ENCODE measurements at places on chromosomes 2 and 18.
A peak's percentile ranks its signal among the peaks of the same experiment; 100 is the strongest.

DNA sequence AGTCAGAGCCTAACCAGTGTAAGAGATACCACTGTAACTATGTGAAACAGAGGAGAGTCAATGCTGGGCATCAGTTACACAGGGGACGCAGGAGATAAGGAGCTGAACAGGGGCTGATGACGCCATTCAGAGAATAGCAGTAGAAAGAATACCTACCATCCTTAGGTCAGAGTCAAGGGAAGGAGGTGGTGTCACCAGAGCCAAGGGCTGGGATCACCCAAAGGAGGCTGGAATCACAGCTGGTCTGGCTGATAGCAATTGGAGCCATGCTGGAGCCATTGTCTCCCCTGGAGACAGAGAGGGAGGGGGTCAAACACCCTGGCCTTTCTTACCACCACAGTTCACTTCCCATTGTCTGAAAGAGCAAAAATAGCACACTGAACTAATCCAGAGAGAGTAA is 37.3 kb upstream of the C18orf32 start:
- no peak for DNase-seq

GRCh38 chr2:111182740-111183139 is 62.0 kb downstream of the BCL2L11 start:
- no peak for DNase-seq

- DNase-seq = no peak
Measured at GRCh38 chr2:37326285-37326684, 1.7 kb upstream of the PRKD3 start.

DNA sequence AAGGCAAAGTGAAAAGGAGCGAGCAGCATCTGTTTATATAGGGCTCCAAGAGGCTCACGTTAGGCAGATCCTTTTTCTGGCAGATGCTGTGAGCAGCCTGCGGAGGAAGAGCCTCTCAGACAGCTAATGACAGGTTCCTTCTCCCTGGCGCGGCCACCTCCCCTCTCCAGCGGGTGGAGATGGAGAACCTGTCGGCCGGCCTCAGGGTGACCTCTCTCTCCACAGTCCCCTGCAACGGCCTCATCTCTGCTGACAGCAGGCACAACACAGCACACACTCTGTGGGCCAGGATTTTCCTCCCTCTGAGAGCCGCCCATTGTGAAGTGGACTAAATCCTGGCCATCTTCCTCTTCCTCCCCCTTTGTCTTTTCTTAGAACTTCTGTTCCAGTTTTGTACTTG is 119.8 kb downstream of the PRKCE start:
- peak; percentile 93 for DNase-seq

- DNase-seq = no peak
Measured at GRCh38 chr2:38079116-38080052, 3.4 kb upstream of the CYP1B1 start.

DNA sequence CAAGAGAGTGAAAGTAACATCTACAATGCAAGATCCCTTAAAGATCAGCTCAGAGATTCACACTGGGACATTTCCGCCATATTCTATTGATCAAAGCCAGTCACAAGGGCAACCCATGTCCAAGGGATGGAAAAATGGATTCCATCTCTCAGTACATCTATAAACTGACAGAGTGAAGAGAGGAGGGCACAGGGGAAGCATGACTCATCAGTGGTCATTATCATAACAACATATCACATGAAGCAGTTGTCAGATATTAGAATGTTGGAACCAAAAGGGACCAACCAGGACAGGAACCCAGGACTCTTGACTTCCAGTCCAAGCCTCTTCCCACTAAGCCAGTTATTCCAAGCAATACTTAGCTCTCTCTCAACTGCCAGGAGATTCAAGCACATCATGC is 54.9 kb upstream of the IGFBP2 start:
- DNase-seq = no peak

DNA sequence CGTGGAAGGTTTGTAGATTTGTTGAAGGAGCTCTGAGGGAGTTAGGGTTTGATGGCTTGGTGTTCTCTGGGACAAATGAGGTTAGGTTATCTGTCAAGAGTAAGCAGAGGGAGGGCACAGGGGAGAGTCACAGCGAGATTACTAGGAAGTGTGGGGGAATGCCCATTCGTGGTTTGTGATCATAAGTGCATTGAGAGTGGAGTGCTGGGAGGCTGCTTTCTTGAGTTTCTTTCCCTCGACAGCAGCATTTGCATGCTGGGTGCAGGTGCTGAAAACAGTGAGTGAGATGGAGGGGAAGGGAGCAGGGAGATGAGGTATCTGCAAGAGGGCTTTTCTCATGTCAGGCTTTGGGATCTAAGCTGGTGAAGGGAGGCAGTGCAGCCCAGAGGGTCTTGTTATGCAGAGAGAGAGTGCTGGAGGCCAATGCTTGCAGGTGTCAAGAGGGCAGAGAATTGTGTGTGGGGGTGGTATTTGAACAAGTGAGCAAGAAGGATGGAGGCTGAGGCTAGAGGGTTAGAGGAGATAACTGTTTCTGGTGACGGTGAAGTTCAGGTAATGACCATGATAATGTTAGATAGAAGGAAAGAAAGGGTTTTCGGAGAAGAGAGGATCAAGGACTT is 8.8 kb downstream of the RALB start:
- DNase-seq = no peak

All from WERI-Rb-1 (cell line).